Neuronal stem cell (in vitro differentiated cells): ENCODE measurements at places on chromosomes 1 and 21.

DNA sequence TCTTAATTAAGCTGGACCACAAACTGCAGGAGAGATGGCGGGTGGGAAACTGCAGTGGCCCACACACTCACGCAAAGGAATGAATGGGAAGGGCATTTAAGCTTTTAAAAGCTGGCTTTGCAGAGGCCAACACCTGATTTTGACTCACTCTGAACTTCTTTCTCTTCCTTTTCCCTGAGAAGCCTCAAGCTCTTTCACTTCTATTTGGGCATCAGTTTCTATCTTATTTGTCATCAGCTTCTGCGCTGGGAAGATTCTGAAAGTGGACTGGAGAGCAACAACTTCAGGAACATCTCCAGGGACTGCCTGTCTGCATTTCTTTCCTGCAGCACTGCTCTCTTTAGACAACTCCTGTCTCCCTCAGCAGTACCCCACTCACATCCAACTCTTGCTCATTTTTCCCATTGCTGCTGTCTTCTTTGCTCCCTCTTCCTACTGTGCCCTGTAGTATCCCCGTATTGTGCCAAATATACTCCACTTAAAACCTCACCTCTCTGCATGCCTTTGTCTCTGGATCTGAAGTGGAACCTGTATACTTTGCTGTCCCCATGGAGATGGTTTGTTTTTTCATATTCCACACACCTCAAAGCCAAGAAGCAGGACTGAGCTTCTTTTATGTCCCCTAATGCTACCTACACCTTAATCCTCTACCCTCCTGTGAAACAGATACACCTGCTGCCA, 143.3 kb upstream of the JUN start:
- no peak for DNase-seq

GRCh38 chr1:181089017-181089675, 646 bp downstream of the IER5 start:
- DNase-seq = no peak

DNA sequence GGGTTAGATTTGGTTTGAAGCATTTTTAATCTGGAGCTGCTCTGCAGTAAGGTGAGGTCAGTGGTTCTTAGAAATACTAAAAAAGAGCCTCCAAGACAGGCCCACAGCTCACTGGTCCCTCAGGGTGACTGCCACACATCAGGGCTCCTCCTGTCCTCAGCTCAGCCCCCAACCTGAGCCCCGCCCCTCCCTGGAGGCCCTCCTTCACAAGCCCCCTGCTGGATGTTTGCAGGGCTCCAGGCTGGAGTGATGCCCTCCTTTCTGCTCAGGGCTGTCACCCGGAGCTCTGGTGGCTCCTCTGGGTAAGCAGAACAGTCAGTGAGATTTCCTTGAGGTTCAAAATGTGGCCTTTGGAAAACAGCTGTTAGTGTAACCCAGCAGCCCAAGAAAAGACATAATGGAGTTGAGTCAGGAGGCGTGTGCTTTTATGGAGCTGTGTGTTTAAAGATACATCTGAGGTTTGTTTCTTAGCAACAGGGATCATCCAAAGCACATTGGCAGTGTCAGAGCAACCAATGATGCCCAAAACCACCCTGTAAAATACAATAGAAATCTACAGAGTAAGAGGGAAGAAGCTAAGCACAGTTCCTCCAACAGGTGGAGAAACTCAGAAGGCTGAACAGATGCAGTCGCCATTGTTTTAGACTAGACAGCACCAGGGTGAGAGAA, 21.4 kb downstream of the STUM start:
- peak; percentile 9 for DNase-seq

GRCh38 chr1:154772606-154773506, 97.2 kb downstream of the KCNN3 start:
- DNase-seq = no peak
